Activated T-cell treated with anti-CD3 and anti-CD28 coated beads, Interleukin-2, amount 50 U/mL, for 72 hours (primary cell): ENCODE measurements at places on chromosomes 6 and 20. TPM values are rescaled to one million over a fixed set of nuclear protein-coding genes. Genes with fewer than 3 reads are reported as not detected.

Gene OR11A1
- total RNA-seq, result not detected

Gene PTGIS
- 1.8 TPM for total RNA-seq

Gene SPATS1
- total RNA-seq, result not detected

DNA sequence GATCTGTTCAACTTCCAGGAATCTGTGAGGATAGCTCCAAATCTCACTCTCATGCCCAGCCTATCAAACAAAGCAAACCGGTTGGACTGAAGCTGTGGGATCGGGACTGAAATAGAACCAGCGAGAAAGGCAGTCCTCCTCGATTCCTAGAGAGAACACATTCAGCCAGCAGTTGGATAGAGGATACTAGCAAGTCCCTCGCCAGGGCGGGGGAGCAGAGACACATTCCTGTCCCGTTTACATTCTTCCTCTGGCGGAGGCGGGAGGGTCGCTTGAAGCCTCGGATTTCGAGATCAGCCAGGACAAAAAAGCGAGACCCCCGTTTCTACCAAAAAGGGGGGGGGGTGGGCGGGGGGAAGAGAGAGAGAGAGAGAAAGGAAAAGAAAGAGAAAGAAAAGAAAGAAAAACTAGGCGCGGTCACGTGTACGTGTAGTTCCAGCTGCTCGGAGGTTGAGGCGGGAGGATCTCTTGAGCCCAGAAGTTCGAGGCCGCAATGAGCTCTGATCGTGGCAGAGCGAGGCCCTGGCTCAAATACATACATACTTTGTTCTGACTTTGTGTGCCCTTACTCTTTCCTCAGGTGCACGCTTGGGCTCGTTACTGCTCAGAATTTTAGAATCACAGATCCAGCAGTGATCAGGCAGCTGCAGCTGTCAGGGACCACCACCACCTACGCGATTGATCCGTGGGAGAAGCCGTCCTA lies 19.5 kb downstream of the ZNF311 start:
- H3K27ac ChIP-seq, result no peak overlapping the region
- H3K4me1 ChIP-seq, result peaks cover 55% of the 10 kb centered on the region
- peaks cover 2% of the 10 kb centered on the region for H3K36me3 ChIP-seq
- H3K27me3 ChIP-seq, result peaks cover 39% of the 10 kb centered on the region

DNA sequence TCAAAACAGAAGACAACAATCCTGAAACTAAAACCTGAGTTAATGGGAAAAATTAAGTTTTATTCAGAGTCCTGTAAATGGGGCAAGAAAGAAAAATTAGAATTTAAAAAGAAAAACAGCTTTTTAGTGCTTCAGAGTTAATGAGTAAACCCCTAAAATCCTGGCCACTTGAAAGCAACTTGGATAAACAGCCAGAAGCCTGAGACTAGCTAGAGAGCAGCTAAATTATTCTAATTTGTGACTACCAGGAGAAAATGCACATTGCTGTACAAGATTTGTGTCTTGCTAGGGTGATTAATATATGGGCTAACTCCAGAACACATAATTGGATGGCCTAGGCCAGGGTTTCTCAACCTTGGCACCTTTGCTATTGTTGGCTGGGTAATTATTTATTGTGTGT lies 62.4 kb upstream of the ARG1 start:
- no peak for DNase-seq
- H3K36me3 ChIP-seq, result no peaks in the 10 kb centered on the region
- H3K4me1 ChIP-seq, result no peaks in the 10 kb centered on the region

DNA sequence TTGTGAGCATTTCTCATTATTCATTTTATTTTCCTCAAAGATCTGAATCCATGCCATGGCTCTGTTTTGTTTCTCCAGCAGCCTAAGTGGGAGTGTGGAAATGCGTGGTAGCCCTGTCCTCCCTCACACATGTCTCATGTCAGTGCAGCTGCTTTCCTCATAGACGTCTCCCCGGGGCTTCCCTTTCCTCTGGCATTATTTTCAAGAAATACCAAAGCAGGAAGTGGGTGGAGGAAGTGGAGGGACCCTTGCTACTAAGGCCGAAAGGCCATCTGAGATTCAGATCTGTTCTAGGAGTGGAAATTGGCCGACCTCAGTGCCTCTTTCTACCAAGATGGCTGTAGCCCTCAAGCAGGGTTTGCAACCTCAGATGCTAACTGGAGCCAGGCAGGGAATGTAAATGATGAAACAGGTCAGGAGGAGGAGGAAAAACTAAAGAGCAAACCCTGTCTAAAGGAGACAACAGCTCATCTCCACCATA lies 420.9 kb upstream of the PLCB4 start:
- H3K4me1 ChIP-seq, result no peaks in the 10 kb centered on the region
- H3K27ac ChIP-seq, result no peak overlapping the region
- no peak overlapping the region for H3K4me3 ChIP-seq
- H3K36me3 ChIP-seq, result no peaks in the 10 kb centered on the region

GRCh38 chr6:7893342-7893741 lies 17.2 kb downstream of the TXNDC5 start:
- H3K4me3 ChIP-seq, result no peak overlapping the region
- no peaks in the 10 kb centered on the region for H3K4me1 ChIP-seq
- H3K27ac ChIP-seq, result no peak overlapping the region
- no peak for DNase-seq
- H3K36me3 ChIP-seq, result peaks cover 6% of the 10 kb centered on the region
